MG63 (cell line): ENCODE measurements at places on chromosomes 5 and 9. TPM values are rescaled to one million over a fixed set of nuclear protein-coding genes. Genes with fewer than 3 reads are reported as not detected.

The MYMK gene
- not detected in 2 replicates for total RNA-seq

The TTC23L gene
- total RNA-seq, result not detected in 2 replicates

The EIF4E1B gene
- total RNA-seq, result not detected in 2 replicates

The KIF12 gene
- not detected in 2 replicates for total RNA-seq

The AFAP1L1 gene
- total RNA-seq, result 8.1 and 16.2 TPM in 2 replicates

The KCNT1 gene
- total RNA-seq, result not detected in 2 replicates

The KIF4B gene
- total RNA-seq, result 0.03 and 0.10 TPM in 2 replicates
